ENCODE measurements at places on chromosomes 6 and 20.

DNA sequence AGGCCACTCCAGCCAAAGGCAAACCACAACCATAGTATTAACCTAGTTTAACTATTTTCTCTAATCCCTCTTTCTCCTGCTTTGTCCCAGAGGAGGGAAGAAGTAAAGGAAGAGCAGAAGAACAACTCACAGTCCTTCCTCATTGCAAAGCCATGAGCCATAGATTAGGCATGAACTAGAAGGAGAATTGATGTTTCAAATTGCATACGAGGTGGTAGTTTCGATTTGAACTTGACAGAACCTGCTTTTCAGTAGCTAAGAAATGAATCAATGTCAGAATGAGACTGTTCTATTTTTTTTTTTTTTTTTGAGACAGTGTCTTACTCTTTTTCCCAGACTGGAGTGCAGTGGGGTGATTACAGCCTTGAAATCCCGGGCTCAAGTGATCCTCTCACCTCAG lies 48.3 kb downstream of the PROKR2 start:
- H3K36me3 ChIP-seq, result no peaks in the 10 kb centered on the region
- no peaks in the 10 kb centered on the region for H3K27me3 ChIP-seq
- H3K4me1 ChIP-seq, result peaks cover 23% of the 10 kb centered on the region

- no peak overlapping the region for H3K27ac ChIP-seq
- DNase-seq, result no peak
- no peaks in the 10 kb centered on the region for H3K27me3 ChIP-seq
- H3K4me3 ChIP-seq, result no peak overlapping the region
- H3K36me3 ChIP-seq, result no peaks in the 10 kb centered on the region
These were observed 74.1 kb downstream of the PLEKHG1 start for GRCh38 chr6:150673720-150674346.

DNA sequence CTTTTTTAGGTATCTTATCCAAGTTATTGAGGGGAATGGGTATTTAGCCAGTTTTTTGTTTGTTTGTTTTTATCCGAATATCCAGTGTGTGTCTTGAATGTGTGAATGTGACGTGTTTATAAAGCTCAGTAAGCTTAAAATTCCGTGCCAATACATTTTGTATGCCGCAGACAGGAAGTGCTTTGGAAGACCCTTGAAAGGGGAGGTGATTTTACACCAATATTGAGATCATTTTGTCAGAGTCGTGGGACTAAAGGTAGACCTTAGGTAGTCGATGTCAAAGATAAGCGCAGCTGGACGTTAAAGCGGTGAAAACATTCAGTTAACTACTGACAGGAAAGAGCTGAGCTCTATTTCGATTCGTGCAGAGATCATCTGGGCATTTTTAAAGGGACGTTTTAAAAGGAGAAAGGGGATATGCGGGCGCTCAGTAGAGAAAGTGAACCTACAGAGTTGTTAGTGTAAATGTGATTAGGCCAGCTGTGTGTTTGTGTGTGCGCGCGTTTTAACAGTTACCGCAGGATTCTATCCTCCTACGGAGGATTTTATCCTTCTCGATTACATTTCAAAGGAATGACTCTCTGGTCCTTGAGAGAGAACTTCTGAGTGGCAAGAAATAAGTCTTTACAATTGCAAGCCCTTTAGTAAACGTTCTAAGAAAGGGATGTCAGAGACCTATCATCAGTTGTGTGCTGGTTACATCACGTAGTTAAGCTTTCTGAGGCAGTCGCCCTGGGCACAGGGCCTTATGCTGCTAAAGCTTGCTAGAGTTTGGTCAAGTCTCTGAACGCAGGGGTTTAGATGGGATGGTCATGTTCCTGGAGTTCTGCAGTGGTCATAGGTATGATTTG lies 625 bp upstream of the ECHDC1 start:
- no peaks in the 10 kb centered on the region for H3K36me3 ChIP-seq
- peak overlapping the region; percentile 85 for H3K4me3 ChIP-seq
- H3K4me1 ChIP-seq, result peaks cover 8% of the 10 kb centered on the region
- no peaks in the 10 kb centered on the region for H3K27me3 ChIP-seq
- peak overlapping the region; percentile 74 for H3K27ac ChIP-seq
- peak; percentile 38 for DNase-seq

GRCh38 chr6:74671558-74672025 lies 534.3 kb downstream of the COL12A1 start:
- H3K27me3 ChIP-seq, result no peaks in the 10 kb centered on the region
- DNase-seq, result no peak
- H3K36me3 ChIP-seq, result no peaks in the 10 kb centered on the region
- H3K27ac ChIP-seq, result no peak overlapping the region
- no peaks in the 10 kb centered on the region for H3K4me1 ChIP-seq
- H3K4me3 ChIP-seq, result no peak overlapping the region

GRCh38 chr6:31270788-31271640 lies 878 bp downstream of the HLA-C start:
- peaks cover 44% of the 10 kb centered on the region for H3K4me1 ChIP-seq
- peak; percentile 76 for DNase-seq
- peak overlapping the region; percentile 99 for H3K27ac ChIP-seq
- peak overlapping the region; percentile 74 for H3K4me3 ChIP-seq
- no peaks in the 10 kb centered on the region for H3K27me3 ChIP-seq
- peaks cover 26% of the 10 kb centered on the region for H3K36me3 ChIP-seq

- H3K27me3 ChIP-seq, result peaks cover 30% of the 10 kb centered on the region
- H3K4me1 ChIP-seq, result peaks cover 17% of the 10 kb centered on the region
- no peak overlapping the region for H3K27ac ChIP-seq
- peak; percentile 4 for DNase-seq
- H3K4me3 ChIP-seq, result no peak overlapping the region
These were observed 764 bp upstream of the SNAP25 start for GRCh38 chr20:10217721-10218410.

- H3K36me3 ChIP-seq, result no peaks in the 10 kb centered on the region
- no peaks in the 10 kb centered on the region for H3K4me1 ChIP-seq
- no peak overlapping the region for H3K27ac ChIP-seq
- no peak for DNase-seq
- peaks cover 5% of the 10 kb centered on the region for H3K27me3 ChIP-seq
- no peak overlapping the region for H3K4me3 ChIP-seq
These were observed 18.0 kb downstream of the ELOVL2 start for GRCh38 chr6:11025921-11026635.

DNA sequence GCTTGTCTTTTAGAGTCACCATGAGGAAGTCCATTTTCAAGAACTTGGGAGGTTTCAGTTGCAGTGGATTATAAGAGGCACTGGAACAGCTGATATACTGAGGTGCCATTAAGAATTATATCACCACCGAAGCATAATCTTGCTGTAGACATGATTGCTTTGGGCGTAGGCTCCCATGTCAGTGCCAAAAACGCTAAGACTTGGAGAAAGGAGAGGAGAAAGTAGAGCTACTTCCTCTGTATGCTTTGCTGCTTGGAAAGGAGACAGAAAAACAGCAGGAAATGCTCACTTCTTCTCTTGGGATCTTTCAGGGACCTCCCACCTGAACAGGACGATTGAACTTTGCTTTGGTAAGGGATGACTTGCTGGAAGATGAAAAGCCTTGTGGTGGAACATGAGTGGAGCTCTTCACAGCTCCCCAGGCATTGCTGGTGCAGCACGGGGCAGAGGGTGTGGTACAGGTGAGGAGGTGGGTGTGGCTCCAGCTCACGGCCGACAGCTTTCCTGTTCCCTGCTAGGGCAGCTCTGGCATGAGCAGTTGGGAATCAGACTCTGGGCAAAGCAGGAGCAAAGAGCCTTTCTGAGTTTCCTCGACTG lies 190.4 kb upstream of the JAG1 start:
- H3K36me3 ChIP-seq, result no peaks in the 10 kb centered on the region
- H3K4me1 ChIP-seq, result no peaks in the 10 kb centered on the region
- DNase-seq, result no peak
- no peak overlapping the region for H3K27ac ChIP-seq
- no peak overlapping the region for H3K4me3 ChIP-seq

GRCh38 chr20:35662551-35662950 lies 2.1 kb downstream of the CPNE1 start:
- peak; percentile 28 for DNase-seq
- H3K27me3 ChIP-seq, result no peaks in the 10 kb centered on the region
- peak overlapping the region; percentile 67 for H3K27ac ChIP-seq
- H3K4me3 ChIP-seq, result no peak overlapping the region
- no peaks in the 10 kb centered on the region for H3K36me3 ChIP-seq

- H3K4me3 ChIP-seq, result no peak overlapping the region
- DNase-seq, result no peak
- peaks cover 7% of the 10 kb centered on the region for H3K4me1 ChIP-seq
- no peak overlapping the region for H3K27ac ChIP-seq
- no peaks in the 10 kb centered on the region for H3K36me3 ChIP-seq
- no peaks in the 10 kb centered on the region for H3K27me3 ChIP-seq
These were observed 72.0 kb downstream of the SYNJ2 start for GRCh38 chr6:158053377-158054313.

DNA sequence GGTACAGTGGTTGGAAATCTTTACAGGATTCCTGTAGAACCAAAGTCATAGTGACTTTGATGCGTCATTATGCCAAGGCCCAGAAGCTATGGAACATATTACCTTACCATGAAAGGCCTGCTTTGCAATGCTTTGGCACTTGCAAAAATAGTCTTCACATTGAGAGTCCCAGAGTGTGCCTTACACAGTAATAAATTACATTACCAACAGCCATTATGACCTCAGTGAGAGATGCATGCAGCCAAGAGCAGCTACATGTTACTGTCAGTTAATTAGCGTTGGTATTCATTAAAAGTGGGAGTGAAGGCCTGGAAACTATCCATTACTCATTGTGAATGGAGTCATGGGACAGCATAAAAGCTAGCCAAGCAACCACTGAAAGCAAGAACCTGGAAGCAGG lies 39.2 kb upstream of the HDDC2 start:
- H3K4me3 ChIP-seq, result no peak overlapping the region
- DNase-seq, result no peak
- no peaks in the 10 kb centered on the region for H3K36me3 ChIP-seq
- H3K4me1 ChIP-seq, result peaks cover 4% of the 10 kb centered on the region
- no peaks in the 10 kb centered on the region for H3K27me3 ChIP-seq

- no peak for DNase-seq
- no peaks in the 10 kb centered on the region for H3K36me3 ChIP-seq
- no peaks in the 10 kb centered on the region for H3K27me3 ChIP-seq
- H3K27ac ChIP-seq, result no peak overlapping the region
These were observed 53.6 kb upstream of the SMOC2 start for GRCh38 chr6:168387426-168387825.

GRCh38 chr6:45467853-45468252 lies 90.1 kb upstream of the SUPT3H start:
- no peaks in the 10 kb centered on the region for H3K36me3 ChIP-seq
- no peak overlapping the region for H3K27ac ChIP-seq
- H3K4me1 ChIP-seq, result no peaks in the 10 kb centered on the region
- no peak overlapping the region for H3K4me3 ChIP-seq

DNA sequence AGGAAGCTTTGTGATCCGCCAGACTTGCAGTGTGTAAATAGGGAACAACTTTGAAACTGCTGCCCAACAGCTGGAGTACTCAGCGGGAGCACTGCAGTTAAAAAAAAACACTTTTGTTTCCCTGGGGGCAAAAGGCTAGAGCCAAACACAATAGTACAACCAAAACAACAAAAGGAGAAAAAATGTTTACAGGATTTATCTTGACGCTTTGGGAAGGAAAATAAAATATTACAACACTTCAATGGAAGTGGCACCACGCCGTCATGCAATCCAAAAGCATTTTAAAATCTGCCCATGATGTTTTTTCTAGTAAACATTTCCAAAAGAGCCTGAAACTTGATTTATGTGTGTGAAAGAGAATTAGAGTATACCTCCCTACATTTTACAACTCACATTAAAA lies 26.0 kb downstream of the PTPRK start:
- H3K27me3 ChIP-seq, result no peaks in the 10 kb centered on the region
- no peaks in the 10 kb centered on the region for H3K36me3 ChIP-seq
- H3K4me1 ChIP-seq, result no peaks in the 10 kb centered on the region

GRCh38 chr20:2840967-2841531 lies 504 bp downstream of the VPS16 start:
- H3K4me3 ChIP-seq, result peak overlapping the region; percentile 83
- no peaks in the 10 kb centered on the region for H3K27me3 ChIP-seq
- H3K27ac ChIP-seq, result peak overlapping the region; percentile 54
- peak; percentile 37 for DNase-seq
- peaks cover 7% of the 10 kb centered on the region for H3K36me3 ChIP-seq

DNA sequence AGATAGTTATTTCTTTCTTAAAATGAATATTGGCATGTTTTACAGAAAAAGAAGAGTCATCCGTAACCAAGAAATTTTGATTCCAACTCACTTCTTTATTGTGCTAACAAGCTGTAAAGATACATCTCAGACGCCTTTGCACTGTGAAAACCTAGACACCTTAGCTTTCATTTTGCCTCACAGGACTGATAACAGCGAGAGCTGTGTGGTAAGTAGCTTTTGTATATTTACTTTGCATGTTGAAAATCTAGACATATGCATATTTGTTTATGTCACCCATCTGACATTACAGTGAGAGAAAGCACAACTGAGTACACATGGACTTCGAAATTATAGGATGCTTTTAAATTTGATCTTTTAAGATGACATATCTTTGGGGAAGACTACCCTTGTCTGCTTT lies 64.7 kb downstream of the CCN2 start:
- no peak for DNase-seq

GRCh38 chr20:41358717-41359116 lies 7.9 kb downstream of the EMILIN3 start:
- no peak overlapping the region for H3K4me3 ChIP-seq
- DNase-seq, result no peak

DNA sequence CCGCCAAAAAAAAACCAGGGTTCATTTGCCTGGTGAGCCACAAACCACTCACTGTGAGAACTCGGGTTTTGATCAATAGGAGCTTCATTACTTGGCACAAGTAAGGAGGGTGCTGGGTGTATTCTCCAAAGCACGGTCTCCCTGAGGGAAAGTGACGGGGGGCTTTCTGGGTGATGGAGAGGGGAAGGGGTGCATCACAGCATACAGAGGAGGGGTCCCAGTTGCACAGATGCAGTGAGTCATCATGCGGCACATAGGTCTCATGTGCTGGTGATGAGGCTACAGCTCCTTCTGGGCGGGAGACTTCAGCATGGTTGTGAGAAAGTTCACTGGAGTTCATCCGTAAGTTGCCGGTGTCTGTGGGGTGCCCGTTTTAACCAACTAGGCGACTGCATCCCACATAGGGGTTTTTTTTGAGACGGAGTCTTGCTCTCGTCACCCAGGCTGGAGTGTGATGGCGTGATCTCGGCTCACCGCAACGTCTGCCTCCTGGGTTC lies 36.2 kb downstream of the SUN5 start:
- peak overlapping the region; percentile 81 for H3K27ac ChIP-seq
- H3K36me3 ChIP-seq, result no peaks in the 10 kb centered on the region
- no peak overlapping the region for H3K4me3 ChIP-seq
- peaks cover 80% of the 10 kb centered on the region for H3K4me1 ChIP-seq

GRCh38 chr20:43977252-43977651 lies 62.6 kb downstream of the TOX2 start:
- no peaks in the 10 kb centered on the region for H3K36me3 ChIP-seq
- no peak overlapping the region for H3K27ac ChIP-seq
- peaks cover 23% of the 10 kb centered on the region for H3K27me3 ChIP-seq
- no peaks in the 10 kb centered on the region for H3K4me1 ChIP-seq
- no peak overlapping the region for H3K4me3 ChIP-seq
- DNase-seq, result no peak

- peak; percentile 64 for DNase-seq
- H3K36me3 ChIP-seq, result no peaks in the 10 kb centered on the region
- no peak overlapping the region for H3K4me3 ChIP-seq
These were observed 38.5 kb upstream of the AHI1 start for GRCh38 chr6:135535989-135536414.
